ENCODE measurements at places on chromosomes 1 and 21.

DNA sequence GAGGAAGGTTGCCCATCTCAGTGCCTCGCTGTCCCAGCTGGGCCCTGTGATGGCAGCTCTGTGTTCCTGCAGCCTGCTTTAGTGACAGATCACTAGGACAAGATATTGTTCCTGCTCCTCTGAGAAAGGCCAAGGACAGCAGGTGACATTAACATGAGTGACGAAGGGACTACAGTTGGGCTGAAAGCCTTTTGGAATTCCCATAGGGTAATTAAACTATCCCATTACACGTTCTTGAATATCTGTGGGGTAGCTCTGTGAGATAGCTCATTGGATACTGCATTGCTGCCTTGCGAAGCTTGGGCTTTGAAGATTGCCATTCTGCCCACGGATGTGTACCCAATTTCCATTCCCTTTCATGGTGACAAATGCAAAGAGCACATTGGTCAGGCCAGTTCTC is 78.2 kb upstream of the COA6 start:
- DNase-seq: no peak

GRCh38 chr21:17597680-17598079 is 15.0 kb downstream of the BTG3 start:
- DNase-seq: no peak

- DNase-seq: no peak
Measured at GRCh38 chr1:66176832-66177231, 357.1 kb upstream of the SGIP1 start.

DNA sequence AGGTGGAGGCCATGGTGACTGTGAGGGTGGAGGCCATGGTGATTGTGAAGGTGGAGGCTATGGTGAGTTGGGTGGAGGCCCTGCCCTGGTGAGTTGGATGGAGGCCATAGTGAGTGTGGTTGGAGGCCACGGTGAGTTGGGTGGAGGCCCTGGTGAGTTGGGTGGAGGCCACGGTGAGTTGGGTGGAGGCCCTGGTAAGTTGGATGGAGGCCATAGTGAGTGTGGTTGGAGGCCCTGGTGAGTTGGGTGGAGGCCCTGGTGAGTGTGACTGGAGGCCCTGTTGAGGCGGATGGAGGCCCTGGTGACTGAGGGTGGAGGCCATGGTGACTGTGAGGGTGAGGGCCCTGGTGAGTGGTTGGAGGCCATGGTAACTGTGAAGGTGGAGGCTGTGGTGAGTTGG is 124.9 kb upstream of the VAMP3 start:
- no peak for DNase-seq

- DNase-seq: no peak
Measured at GRCh38 chr1:81682490-81682889, 118.2 kb upstream of the ADGRL2 start.

DNA sequence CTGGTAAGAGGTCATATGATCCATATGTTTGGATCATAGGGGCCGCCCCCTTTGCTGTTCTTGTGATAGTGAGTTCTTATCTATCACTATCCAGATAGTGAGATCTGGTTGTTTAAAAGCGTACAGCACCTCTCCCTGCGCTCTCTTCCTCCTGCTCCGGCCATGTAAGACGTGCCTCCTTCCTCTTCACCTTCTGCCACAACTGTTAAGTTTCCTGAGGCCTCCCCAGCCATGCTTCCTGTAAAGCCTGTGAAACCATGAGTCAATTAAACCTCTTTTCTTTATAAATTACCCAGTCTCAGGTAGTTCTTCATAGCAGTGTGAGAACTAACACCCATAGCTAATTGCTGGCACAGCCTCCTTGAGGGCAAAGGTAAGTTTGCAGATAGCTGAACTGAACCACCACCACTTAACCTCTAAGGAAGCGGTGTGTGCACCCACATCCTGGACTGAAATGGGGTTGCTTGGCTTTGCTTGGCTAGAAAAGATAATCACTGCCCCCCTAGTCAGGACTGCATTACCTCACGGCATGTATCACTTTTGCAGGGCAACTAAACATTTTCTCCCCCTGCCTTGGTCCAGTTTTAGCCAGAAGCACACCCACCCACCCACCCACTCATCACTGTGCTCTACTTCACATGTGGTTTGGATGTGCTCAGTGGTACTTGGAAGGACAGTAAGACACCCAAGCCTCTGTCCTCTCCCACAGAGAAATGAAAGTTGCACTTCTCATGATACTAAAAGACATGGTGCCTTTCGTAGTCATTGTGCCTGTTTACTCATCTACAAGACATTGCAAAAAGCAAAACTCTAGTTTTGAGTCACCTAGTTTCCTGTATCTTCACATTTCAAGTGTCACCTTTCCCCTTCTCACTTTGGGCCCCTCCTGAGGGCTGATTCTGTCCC is 23.1 kb upstream of the PTAFR start:
- DNase-seq: peak; percentile 15

DNA sequence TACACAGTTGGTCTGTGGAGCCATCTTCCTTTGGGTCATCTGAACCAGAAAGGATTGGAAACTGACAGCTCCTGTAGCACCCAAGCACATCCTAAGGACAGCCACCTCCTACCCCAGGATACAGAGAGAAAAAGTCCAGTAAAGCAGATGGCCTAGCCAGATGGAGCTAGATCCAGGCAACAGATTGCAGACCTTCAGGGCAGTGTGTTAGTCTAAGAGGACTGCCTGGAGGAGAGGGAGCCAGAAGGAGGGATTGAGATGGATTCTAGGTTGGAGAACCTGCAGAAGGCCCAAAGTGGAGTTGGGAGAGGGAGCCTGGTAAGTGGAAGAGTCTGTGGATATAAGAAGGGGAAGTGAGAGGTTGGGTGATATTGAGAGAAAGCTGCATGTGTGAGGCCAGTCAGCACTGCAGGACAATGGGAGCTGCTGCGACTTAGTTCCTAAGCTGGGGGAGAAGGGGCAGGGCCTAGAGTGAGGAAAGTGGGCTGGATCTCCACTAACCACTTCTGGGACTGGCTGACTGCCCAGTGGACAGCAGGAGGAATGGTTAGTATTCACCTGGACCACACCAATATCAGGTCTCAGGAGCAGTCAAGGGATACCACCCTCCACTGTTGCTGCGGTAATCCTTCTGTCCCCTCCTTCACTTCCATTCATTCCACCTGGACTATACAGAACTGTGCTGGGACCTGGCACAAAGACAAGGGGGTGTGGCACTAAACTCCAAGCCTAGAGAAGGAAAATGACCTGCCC is 13.4 kb downstream of the BCAN start:
- DNase-seq: no peak

- DNase-seq: no peak
Measured at GRCh38 chr1:147109041-147109440, 63.2 kb downstream of the PRKAB2 start.

GRCh38 chr1:110687250-110687649 is 12.5 kb upstream of the KCNA3 start:
- DNase-seq: no peak

DNA sequence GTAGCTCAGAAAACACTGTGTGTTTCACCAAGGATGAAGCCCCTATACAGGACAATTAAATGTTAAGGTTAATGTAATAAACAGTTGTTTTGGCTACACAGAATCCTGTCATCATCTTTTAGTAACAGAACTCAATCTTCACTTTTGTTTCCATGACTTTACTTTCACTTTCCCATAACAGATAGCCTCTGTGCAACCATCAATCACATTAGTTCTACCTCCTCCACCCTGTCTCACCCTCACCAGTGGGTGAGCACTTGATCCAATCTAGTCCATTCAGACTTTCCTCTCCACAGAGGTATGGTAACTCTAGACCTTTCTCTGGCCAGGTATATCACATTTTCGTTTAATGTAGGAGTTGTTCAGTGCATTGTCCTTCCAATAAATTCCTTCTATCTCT is 1018.5 kb downstream of the ADGRL2 start:
- DNase-seq: no peak

GRCh38 chr1:235946571-235946981 is 79.9 kb upstream of the LYST start:
- no peak for DNase-seq

DNA sequence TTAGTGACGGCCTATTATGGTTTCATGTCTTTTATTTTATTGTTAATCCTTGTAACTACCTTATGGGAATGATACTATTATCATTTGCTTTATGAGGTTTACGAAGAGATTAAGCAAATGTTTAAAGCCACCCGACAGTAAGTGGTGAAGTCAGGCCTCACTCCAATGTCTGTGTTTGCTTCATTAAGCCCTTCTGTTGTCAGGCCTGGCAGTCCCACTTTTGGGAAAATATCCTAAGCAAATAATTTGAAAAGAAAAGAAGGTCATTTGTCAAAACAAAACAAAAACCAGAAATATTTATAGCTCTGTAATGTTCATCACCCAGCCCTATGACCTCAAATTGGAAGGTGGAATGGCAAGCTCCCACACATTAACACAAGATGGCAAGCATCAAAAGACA is 40.7 kb upstream of the USP24 start:
- DNase-seq: no peak

- no peak for DNase-seq
Measured at GRCh38 chr21:16789636-16790035, 723.2 kb upstream of the CXADR start.

DNA sequence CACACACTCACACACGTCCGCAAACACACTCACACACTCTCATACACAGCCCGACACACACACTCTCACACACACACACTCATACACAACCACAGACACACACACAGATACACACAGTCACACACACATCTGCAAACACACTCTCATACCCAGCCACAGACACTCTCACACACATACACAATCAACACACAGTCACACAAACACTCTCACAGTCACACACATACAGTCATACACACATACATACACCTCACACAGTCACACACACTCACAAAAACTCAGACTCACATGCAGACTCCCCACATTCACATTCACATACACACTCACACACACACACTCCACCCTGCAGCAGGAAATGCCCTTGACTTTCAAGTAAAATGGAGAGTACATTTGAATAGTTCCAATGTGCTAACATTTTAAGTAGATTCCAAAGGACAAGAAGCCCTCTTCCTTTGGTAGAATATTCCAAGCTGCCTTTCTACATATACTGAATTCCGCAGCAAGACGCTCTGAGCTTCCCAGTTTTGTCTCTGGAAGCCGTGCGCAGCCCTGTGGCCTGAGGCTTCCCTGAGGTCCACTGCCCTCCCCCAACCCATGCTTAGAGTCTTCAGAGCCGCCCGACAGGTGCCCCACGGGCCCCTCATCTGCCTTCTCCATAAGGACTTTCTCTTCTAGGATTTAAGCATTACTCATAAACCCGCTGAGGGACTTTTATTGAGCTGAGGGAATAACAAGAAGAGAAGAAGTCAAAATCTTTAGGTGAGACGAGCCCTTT is 9.7 kb downstream of the BATF3 start:
- no peak for DNase-seq

DNA sequence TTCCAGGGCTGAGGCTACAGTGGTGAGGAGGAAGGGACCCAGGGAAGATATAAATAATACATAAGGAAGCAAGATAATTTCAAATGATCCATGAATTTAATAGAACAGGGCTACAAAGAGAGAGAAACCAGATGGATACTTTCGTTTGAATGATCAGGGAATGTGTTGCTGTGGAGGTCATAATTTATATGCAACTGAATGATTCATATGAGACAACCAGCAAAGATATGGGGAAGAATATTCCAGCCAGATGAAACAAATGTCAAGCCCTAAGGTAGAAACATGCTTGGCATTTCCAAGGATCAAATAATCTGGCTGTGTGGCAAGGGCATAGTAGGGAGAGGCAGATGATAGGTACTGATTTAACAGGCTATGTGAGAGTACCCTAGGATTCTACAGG is 84.8 kb upstream of the ZC3H11B start:
- DNase-seq: no peak

DNA sequence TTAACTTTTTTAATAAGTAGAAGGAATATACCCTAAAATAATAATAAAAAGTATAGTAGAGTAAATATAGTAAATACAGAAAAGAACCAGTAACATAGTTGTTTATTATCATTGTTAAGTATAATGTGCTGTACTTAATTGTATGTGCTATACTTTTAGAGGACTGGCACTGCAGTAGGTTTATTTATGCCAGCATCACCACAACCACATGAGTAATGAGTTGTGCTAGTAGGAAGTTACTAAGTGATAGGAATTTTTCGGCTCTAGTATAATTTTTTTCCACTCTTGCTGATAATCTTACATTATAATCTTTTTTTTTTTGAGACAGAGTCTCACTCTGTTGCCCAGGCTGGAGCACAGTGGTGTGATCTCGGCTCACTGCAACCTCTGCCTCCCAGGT is 71.6 kb downstream of the IVNS1ABP start:
- no peak for DNase-seq

DNA sequence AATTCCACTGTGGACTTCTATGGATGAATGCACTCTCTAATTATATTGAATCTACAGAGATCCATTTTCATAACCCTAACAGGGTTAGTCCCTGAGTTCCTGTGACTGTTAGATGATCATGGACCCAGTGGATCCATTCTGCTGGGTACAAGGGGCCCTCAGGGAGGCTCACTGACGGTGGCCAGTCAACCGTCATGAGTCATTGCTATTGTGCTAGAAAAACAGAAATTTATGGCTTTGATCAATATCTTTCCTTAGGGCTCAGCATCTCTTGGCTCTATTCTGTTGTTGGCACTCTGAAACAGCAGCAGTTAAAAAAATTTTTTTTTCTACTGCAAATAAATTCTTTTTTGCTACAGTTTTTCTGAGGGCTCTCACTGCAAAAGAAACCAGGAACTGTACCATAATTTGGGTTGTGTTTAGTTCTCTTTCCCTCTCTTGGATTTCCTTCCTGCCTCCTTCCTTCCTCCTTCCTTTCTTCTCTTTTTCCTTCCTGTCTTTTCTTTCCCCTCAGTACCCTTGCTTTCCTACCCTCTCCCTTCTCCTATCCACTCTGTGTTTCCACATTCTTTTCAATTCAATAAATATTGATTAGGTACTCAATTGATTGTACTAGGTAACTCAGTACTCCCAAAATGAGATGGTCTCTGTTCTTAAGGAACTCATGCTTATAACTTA is 49.5 kb downstream of the UTP25 start:
- no peak for DNase-seq

GRCh38 chr1:229888157-229888556 is 178.9 kb upstream of the GALNT2 start:
- DNase-seq: no peak

DNA sequence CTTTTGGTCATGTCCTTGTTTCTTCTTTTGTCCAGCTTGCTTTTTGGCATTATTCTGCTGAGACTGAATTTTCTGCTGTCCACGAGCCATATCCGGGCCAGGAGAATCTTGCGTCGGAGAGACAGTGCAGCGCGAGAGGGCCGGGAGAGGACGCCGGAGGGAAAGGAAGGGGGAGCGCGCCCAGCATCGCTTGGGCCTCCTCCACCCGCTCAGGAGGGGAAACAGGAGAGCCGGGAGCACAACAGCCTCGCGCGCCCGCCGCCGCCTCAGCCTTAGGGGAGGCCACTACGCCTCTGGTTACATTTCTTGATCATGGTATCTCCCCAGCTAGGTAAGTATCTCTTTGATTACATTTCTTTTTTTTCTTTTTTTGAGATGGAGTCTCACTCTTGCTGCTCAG is 7.4 kb upstream of the DEGS1 start:
- DNase-seq: no peak

DNA sequence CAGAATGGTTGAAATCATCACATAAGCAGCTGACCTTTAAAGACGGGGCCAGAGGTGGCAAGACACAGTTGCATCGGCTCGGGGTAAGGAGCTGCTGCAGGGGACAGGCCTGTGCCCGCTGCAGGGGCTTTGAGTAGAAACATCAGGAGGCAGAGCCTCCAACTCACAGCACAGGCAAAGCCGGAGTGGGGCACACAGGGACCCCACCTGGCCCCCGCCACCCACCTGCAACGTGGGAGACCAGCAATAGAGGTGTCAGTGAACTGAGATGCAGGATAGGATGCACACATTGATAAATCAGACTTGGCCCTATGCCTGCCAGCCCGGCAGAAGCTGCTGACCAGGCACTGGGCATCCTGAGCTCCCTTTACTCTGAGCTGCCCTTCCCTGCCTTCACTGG is 257.2 kb downstream of the NPHP4 start:
- DNase-seq: no peak
